ENCODE measurements at places on chromosomes 16 and 17.

- DNase-seq, result no peak
Observed at GRCh38 chr17:72943826-72944689, 148.4 kb downstream of the SLC39A11 start.

DNA sequence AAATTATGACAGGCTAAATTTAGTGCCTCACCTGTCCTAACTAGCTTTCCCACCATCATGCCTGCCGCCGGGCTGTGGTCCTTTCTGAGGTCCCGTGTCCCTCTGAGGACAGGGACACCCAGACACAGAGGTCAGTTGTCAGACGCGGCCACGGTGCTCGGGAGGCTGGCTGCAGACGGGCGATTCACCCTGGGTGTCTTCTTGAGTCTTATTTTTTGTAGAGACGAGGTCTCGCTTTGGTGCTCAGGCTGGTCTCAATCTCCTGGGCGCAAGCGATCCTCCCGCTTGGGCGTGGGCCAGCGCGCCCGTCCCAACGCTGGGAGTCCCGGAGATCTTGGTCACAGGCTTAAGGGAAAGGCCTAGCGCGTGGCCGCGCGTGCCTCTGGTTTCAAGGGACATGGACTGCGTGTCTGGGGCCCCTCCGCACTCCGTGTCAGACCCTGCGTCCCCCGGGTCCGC, 797 bp upstream of the RAB11FIP3 start:
- DNase-seq, result peak; percentile 40

- DNase-seq, result no peak
Observed at GRCh38 chr17:10532026-10532425, 13.7 kb upstream of the MYH1 start.

- no peak for DNase-seq
Observed at GRCh38 chr17:71409712-71410111, 711.1 kb upstream of the SOX9 start.

Data from NCI-H460 (cell line).